Stimulated activated CD4-positive, alpha-beta T cell treated with anti-CD3 and anti-CD28 coated beads, TNF-alpha, amount 100 ng/mL, for 48 hours (primary cell): ENCODE measurements at places on chromosomes 13 and 19.

GRCh38 chr19:56177564-56178243 lies 1.9 kb downstream of the GALP start:
- no peak for DNase-seq

- DNase-seq = no peak
These were observed 517 bp downstream of the GTF2F1 start for GRCh38 chr19:6392221-6393073.

- DNase-seq = peak; percentile 13
These were observed 673 bp downstream of the TEAD2 start for GRCh38 chr19:49361438-49362047.

DNA sequence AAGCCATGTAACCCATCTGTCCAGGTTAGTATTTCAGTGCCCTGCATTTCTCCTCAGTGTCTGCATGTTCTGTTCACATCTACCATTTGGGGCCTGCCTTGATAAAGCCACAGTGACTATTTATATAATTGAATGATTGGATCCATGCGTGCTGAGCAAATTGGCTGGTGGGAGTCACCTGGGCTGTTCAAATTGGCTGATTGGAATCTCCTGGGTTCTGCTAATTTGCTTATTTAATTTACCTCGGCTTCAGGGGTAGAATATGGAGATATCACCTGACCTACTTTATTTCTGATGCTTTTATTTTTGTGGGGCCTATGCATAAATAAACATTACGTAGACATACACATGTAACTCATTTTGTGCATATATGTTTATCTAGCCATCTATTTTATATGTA lies 167.7 kb downstream of the ZNF486 start:
- DNase-seq = no peak

- DNase-seq = no peak
These were observed 183.4 kb downstream of the RFC3 start for GRCh38 chr13:34001389-34001788.
